Fibroblast of villous mesenchyme (primary cell): ENCODE measurements at places on chromosomes 5 and 9. TPM values are rescaled to one million over a fixed set of nuclear protein-coding genes. Genes with fewer than 3 reads are reported as not detected.

TMEM252 gene
- total RNA-seq: not detected in 2 replicates

HAVCR2 gene
- not detected in 2 replicates for total RNA-seq

RLN2 gene
- 0.43 TPM in 1 of 2 replicates, not detected in the other for total RNA-seq

PCDHAC1 gene
- under 0.01 TPM in 2 replicates for total RNA-seq

OR1L4 gene
- total RNA-seq: not detected in 2 replicates

SUSD3 gene
- 3.2 and 12.1 TPM in 2 replicates for total RNA-seq

ANKRD55 gene
- total RNA-seq: under 0.01 and 0.32 TPM in 2 replicates

LSM11 gene
- total RNA-seq: 4.5 and 5.6 TPM in 2 replicates

LRRC19 gene
- not detected in 2 replicates for total RNA-seq

IL31RA gene
- total RNA-seq: 0.43 and 0.64 TPM in 2 replicates

CDH18 gene
- under 0.01 and 0.43 TPM in 2 replicates for total RNA-seq

FSD1L gene
- total RNA-seq: 5.5 and 5.6 TPM in 2 replicates

PCDHGB5 gene
- 23.2 and 25.0 TPM in 2 replicates for total RNA-seq

SPATA6L gene
- 0.43 and 0.64 TPM in 2 replicates for total RNA-seq

GABRG2 gene
- total RNA-seq: under 0.01 TPM in 2 replicates

DNAH5 gene
- total RNA-seq: 0.97 and 1.3 TPM in 2 replicates
